GM23338 (cell line): ENCODE measurements at places on chromosomes 12 and 14. TPM values are rescaled to one million over a fixed set of nuclear protein-coding genes. Genes with fewer than 3 reads are reported as not detected.
A peak's percentile ranks its signal among the peaks of the same experiment; 100 is the strongest.

GRCh38 chr12:92208613-92209121, 63.0 kb upstream of the BTG1 start:
- H3K27me3 ChIP-seq: no peaks in the 10 kb centered on the region
- H3K36me3 ChIP-seq: no peaks in the 10 kb centered on the region
- H3K27ac ChIP-seq: no peak overlapping the region
- peaks cover 4% of the 10 kb centered on the region for H3K4me1 ChIP-seq
- DNase-seq: no peak

DNA sequence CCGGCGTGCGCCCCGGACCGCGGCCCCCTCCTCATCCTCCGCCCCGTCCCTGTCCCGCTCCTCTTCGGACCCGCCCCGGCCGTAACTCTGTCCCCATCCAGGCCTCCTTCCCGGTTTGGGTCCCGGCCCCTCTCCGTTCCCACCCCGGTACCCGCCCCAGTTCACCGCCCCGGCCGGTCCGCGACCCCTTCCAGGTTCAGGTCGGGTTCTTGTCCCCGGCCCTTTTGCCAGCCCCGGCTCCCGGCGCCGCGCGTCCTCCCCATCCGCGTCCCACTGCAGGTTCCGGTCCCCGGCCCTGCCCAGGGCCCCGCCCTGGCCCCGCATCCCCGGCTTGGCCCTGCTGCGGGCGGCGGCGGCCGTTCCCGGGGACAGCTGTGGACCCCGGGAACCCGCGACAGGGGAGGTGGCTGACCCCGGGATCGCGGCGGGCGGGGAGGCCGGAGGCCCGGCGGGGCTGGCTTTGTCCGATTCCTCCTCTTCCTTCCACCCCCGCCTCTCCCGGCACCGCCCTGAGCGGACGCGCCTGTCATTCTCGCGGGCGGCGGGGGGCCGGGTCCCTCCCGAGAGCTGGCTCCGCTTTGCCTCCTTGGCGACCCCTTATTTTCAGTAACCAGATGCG, 601 bp downstream of the KLC1 start:
- 0 out of 2 replicates have a peak overlapping the region, but pooled peaks have one; percentile 99 for H3K27ac ChIP-seq
- peak; percentile 73 for DNase-seq
- no peaks in the 10 kb centered on the region for H3K36me3 ChIP-seq
- peak overlapping the region; percentile 85 for H3K4me3 ChIP-seq

DNA sequence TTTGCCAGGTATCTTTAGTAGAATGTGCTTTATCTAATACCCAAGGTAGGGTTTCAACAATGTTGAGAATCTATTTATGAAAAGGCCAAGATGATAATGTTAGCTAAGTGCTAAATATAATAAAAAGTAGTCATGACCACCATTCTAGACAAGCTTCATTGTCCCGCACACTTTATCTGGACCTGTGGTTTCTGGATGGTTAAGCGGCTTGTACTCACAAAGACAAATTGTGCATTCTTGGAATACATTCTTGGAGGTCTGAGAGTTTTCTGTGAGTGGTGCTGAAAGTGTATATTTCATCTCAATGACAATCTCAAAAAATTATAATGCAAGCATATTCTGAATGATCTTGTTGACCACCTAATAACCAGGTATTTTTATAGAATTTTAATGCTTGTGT, 646.9 kb downstream of the DIO2 start:
- DNase-seq: no peak
- H3K4me3 ChIP-seq: no peak overlapping the region
- no peaks in the 10 kb centered on the region for H3K36me3 ChIP-seq

DNA sequence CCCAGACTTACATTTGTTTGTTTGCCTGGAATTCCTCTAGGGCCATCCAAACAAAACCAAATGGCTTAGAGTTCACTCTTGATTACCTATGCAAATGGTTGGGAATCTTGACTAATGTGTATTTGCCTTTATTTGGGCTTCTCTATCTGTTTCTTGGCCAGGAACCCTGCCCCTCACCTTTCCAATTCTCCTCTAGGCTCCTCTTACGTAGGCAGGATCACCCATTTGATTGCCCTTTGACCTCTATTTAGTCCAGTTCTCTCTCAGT, 123.0 kb upstream of the DYRK2 start:
- H3K27ac ChIP-seq: peak overlapping the region; percentile 84
- H3K4me3 ChIP-seq: no peak overlapping the region
- peak; percentile 72 for DNase-seq
- peaks cover 31% of the 10 kb centered on the region for H3K4me1 ChIP-seq
- no peaks in the 10 kb centered on the region for H3K27me3 ChIP-seq
- no peaks in the 10 kb centered on the region for H3K36me3 ChIP-seq

- no peaks in the 10 kb centered on the region for H3K27me3 ChIP-seq
- H3K27ac ChIP-seq: no peak overlapping the region
- H3K36me3 ChIP-seq: no peaks in the 10 kb centered on the region
These were observed 69.9 kb downstream of the FOXN4 start for GRCh38 chr12:109239179-109239578.

- no peak overlapping the region for H3K4me3 ChIP-seq
These were observed 75.0 kb upstream of the FZD10 start for GRCh38 chr12:130087222-130087621.

GRCh38 chr14:102094101-102094500, 7.3 kb upstream of the HSP90AA1 start:
- no peak overlapping the region for H3K4me3 ChIP-seq
- DNase-seq: peak; percentile 50
- H3K36me3 ChIP-seq: no peaks in the 10 kb centered on the region
- H3K27ac ChIP-seq: no peak overlapping the region
- peaks cover 11% of the 10 kb centered on the region for H3K4me1 ChIP-seq
- no peaks in the 10 kb centered on the region for H3K27me3 ChIP-seq

DNA sequence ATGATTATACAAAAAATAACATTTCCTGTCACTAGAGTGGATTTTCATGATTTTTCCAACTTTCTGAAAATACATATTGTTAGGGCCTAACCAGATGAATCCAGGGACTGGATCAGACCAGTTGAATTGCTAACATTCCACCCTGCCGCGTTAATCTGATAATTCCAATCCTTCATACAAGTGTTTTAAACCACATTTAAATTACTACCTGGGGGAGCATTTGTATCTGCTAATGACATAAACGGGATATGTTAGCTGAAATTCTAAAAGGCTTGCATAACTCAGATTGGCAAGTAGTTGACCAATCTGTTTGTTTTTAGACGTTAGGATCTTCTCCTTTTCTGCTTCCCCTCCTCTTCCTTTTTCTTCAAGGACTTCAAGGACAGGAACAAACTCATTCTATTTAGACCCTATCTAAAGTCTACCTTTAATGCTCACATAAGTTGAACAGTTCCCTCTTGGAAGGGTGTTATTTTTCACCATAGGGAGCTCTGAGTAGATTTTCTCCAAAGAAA, 239.0 kb downstream of the ADAMTS20 start:
- no peak overlapping the region for H3K27ac ChIP-seq
- H3K36me3 ChIP-seq: no peaks in the 10 kb centered on the region
- H3K4me3 ChIP-seq: no peak overlapping the region
- no peaks in the 10 kb centered on the region for H3K4me1 ChIP-seq
- no peak for DNase-seq
- no peaks in the 10 kb centered on the region for H3K27me3 ChIP-seq

- no peak for DNase-seq
- no peaks in the 10 kb centered on the region for H3K4me1 ChIP-seq
- H3K36me3 ChIP-seq: no peaks in the 10 kb centered on the region
- H3K27ac ChIP-seq: no peak overlapping the region
These were observed 186.1 kb upstream of the GARIN2 start for GRCh38 chr14:67002994-67003753.

DNA sequence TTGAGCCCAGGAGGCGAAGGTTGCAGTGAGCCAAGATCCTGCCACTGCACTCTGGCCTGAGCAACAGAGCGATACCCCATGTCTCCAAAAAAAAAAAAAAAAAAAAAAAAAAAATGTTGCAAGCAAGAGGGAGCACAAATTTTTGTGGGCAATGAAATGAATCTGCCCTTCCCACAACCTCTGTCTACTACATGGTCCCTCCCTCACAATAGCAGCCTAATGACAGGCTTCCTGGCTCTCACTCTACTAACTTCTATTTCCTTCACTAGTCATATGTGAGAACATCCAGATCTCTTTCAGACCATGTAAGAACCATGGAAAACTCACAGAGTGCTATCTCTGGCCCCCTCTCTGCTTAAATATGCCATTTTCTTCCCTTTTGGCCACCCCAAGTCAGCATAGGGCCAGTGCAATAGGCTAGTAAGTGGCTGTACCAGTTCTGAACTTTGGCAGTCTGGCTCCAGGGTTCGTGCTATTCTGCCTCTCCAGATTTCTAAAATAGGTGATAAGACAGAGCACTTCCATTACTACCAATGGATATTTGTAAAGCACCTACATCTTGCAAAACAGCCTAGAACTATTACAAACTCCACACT, 7.1 kb downstream of the OSBPL8 start:
- no peaks in the 10 kb centered on the region for H3K36me3 ChIP-seq
- H3K27me3 ChIP-seq: no peaks in the 10 kb centered on the region
- H3K4me1 ChIP-seq: peaks cover 44% of the 10 kb centered on the region

GRCh38 chr12:84911271-84912197, 1.1 kb downstream of the SLC6A15 start:
- H3K4me1 ChIP-seq: peaks cover 12% of the 10 kb centered on the region
- H3K4me3 ChIP-seq: peak overlapping the region; percentile 89
- no peaks in the 10 kb centered on the region for H3K36me3 ChIP-seq
- H3K27ac ChIP-seq: peak overlapping the region; percentile 36; the same call in 1 of the 2 replicates
- peaks cover 12% of the 10 kb centered on the region; the same call in 1 of the 2 replicates for H3K27me3 ChIP-seq

- no peaks in the 10 kb centered on the region for H3K36me3 ChIP-seq
- H3K4me3 ChIP-seq: no peak overlapping the region
- no peaks in the 10 kb centered on the region for H3K4me1 ChIP-seq
- DNase-seq: peak; percentile 59
- no peaks in the 10 kb centered on the region for H3K27me3 ChIP-seq
These were observed 344.1 kb upstream of the LMO3 start for GRCh38 chr12:16949871-16950667.

- H3K27ac ChIP-seq: 0 out of 2 replicates have a peak overlapping the region, but pooled peaks have one; percentile 62
- peaks cover 18% of the 10 kb centered on the region for H3K4me1 ChIP-seq
- H3K4me3 ChIP-seq: no peak overlapping the region
- no peaks in the 10 kb centered on the region for H3K36me3 ChIP-seq
- no peak for DNase-seq
- H3K27me3 ChIP-seq: no peaks in the 10 kb centered on the region
These were observed 41.6 kb downstream of the RCOR1 start for GRCh38 chr14:102633906-102634595.

- no peak overlapping the region for H3K4me3 ChIP-seq
- H3K27ac ChIP-seq: no peak overlapping the region
- H3K27me3 ChIP-seq: no peaks in the 10 kb centered on the region; the same call in 1 of the 2 replicates
- no peaks in the 10 kb centered on the region for H3K36me3 ChIP-seq
These were observed 19.1 kb downstream of the TMEM30B start for GRCh38 chr14:61262082-61262481.

DNA sequence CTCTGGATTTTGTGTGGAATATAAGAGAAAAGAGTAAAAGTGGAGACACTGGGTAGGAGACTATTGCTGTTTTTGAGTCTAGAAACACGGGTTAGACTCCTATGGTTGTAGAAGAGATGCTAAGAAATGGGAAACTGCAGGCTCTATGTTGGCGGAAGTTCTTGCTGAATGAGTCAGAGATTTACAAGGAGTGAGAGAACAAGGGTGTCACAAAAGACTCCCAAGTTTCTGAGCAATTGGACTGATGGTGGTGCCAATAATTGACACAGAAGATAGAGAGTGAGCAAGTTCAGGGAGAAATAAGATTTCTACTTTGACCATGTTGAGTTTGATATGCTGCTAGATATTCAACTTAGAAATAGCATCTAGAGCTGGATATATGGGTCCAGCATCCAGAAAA, 2.6 kb upstream of the PRKD1 start:
- H3K4me3 ChIP-seq: no peak overlapping the region
- DNase-seq: no peak
- peaks cover 48% of the 10 kb centered on the region for H3K27me3 ChIP-seq
- H3K27ac ChIP-seq: no peak overlapping the region

GRCh38 chr12:107528731-107529365, 156.8 kb upstream of the PWP1 start:
- 0 out of 2 replicates have a peak, but pooled peaks cover 2% of the 10 kb centered on the region for H3K4me1 ChIP-seq
- H3K36me3 ChIP-seq: no peaks in the 10 kb centered on the region
- no peaks in the 10 kb centered on the region for H3K27me3 ChIP-seq
- H3K4me3 ChIP-seq: no peak overlapping the region
- no peak for DNase-seq

DNA sequence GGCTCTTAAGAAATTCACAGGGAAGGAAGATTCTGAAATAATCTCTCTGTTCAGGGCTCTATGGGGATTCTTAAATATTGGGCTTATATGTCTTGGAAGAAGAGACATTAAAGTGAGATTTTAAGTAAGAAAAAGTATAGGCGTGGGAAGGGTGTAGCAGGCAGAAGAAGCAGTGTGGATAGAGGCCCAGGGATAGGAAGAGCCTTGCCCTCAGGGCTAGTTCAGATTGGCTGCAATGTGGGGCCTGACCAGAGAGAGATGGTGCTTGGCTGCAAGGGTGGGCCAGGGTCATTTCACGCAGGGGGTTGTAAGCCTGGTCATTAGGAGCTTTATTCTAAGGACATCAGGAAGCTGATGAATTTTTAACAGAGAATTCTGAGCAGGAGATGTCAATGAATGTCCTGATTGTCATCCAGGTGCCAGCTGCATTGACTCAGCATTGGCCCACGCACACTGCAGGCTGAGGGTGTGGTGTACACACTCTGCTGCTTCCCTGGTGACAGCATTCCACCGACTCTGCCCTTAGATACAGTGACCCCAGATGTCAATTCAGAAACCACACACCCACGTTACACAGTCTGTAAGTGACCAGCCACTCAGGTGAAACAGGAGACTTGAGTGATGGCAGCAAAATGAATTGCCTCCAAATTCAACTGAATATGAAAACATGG, 582.5 kb downstream of the NRXN3 start:
- H3K4me1 ChIP-seq: peaks cover 8% of the 10 kb centered on the region
- no peaks in the 10 kb centered on the region for H3K27me3 ChIP-seq
- H3K36me3 ChIP-seq: no peaks in the 10 kb centered on the region

DNA sequence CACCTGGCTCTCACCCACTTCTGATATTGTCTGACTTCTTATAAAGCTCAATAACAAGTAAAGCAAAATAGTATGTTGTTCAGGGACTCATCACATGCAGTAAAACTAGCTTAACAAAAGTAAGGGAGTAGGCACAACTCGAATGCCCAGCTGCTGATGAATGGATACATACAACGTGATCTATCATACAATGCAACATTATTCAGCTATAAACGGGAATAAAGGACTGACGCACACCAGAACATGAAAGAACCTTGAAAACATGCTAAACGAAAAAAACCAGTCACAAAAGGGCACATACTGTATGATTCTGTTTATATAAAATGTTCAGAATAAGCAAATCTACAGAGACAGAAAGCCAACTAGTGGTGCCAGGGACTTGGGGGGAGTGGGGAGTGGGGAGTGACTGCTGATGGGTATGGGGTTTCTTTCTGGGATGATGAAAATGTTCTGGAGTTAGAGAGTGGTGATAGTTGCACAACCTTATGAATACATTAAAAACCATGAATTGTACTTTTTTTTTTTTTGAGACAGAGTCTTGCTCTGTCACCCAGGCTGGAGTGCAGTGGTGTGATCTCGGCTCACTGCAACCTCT, 11.1 kb downstream of the PLBD2 start:
- H3K27ac ChIP-seq: no peak overlapping the region
- H3K36me3 ChIP-seq: no peaks in the 10 kb centered on the region
- no peak for DNase-seq
- H3K4me3 ChIP-seq: no peak overlapping the region
- H3K27me3 ChIP-seq: no peaks in the 10 kb centered on the region
- H3K4me1 ChIP-seq: no peaks in the 10 kb centered on the region

Gene OR4E2
- total RNA-seq: not detected in 2 replicates

Gene POTEG
- total RNA-seq: not detected in 2 replicates

Gene ACTR10
- total RNA-seq: 30.8 and 48.7 TPM in 2 replicates

Gene AQP6
- not detected in 2 replicates for total RNA-seq

Gene DHRS2
- 0.35 and 0.42 TPM in 2 replicates for total RNA-seq

Gene GPR132
- total RNA-seq: 0.14 TPM in 1 of 2 replicates, not detected in the other

Gene LRTM2
- 0.12 TPM in 1 of 2 replicates, not detected in the other for total RNA-seq

Gene CTSG
- total RNA-seq: not detected in 2 replicates

Gene SLC7A8
- total RNA-seq: 105 and 117 TPM in 2 replicates

Gene DLK1
- 0.54 and 1.1 TPM in 2 replicates for total RNA-seq

Gene GPR84
- total RNA-seq: not detected in 2 replicates

Gene CCDC38
- not detected in 2 replicates for total RNA-seq

Gene OR6C2
- total RNA-seq: not detected in 2 replicates

Gene KRT79
- 0.21 TPM in 1 of 2 replicates, not detected in the other for total RNA-seq
